CD4-positive, alpha-beta T cell treated with Interleukin-4 for 4 hours (primary cell): ENCODE measurements at places on chromosomes 7 and 10.

- no peak for DNase-seq
Observed at GRCh38 chr10:130708465-130709070, 572.4 kb downstream of the GLRX3 start.

DNA sequence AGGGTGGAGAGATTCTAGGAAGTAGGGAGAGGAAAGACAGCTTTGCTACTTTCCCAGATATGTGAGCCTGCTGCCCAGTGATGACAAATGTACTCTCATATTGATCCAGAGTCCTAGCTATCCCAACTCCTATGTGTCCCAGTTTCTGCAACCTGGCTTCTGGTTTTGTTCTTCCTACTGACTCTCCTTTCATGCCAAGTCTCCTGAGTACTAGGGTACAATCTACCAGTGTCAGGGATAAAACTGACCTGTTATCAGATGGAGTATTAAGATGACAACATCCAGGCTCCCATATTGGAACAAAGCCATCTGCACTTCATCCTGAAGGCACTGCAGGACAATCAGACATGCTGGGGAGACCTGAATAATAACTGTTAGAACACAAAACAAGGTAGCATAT is 233.7 kb upstream of the PHYHIPL start:
- no peak for DNase-seq

- peak; percentile 77 for DNase-seq
Observed at GRCh38 chr7:92809760-92810573, 26.4 kb downstream of the CDK6 start.

GRCh38 chr7:30276203-30276900 is 8.0 kb upstream of the ZNRF2 start:
- peak; percentile 59 for DNase-seq
